ENCODE measurements at places on chromosomes 4 and X.

DNA sequence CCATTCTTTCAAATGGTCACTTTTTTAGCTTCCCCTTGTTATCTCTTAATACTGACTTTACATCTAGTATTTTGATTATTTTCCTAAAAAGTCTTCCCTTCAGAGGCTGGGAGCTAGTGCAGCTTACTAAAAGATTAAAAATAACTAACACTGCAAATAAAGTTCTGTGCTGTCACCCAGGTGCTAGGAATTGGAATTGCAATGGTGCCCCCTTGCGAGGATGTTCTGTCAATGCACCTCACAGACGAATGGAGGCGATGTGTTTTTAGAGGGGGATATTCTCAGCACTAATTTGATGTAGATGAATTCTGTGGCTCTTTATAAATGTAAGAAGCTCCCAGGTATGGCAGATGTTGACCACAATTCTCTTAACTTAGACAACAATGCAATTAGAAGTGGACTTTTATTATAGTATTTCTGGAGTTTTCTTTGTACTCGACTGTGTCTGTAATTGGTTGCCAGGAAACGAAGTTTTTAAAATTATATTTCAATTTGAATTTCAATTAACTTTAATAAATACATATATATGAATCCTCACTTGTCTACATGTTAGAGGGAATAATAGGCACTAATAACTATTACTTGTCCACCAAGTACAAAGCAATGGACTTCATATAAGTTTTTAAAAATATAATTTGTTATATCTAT, 22.0 kb upstream of the SMIM31 start:
- no peak overlapping the region for H3K27ac ChIP-seq
- H3K36me3 ChIP-seq = no peaks in the 10 kb centered on the region
- H3K4me3 ChIP-seq = no peak overlapping the region
- no peaks in the 10 kb centered on the region for H3K27me3 ChIP-seq

DNA sequence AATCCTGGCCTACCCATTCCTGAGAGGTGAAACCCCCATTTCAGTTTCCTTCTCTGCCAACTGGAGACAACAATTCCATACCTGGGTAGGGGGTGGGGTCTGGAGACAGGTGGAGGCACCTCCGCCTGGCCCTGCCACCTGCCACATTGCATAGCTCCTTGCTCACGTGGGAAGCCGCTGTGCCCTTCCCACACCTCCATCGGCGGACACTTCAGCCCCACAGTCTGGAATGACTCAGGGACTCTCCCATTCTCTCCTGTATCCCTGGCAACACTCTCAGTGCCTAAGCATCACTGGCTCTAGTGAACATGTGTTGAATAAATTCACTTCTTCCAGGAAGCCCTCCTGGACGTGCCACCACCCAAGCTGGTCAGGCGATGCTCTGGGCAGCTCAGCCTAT, 21.7 kb downstream of the PPP2R2C start:
- peaks cover 66% of the 10 kb centered on the region for H3K27me3 ChIP-seq
- H3K4me3 ChIP-seq = no peak overlapping the region
- peaks cover 13% of the 10 kb centered on the region for H3K4me1 ChIP-seq
- no peak overlapping the region for H3K27ac ChIP-seq
- no peak for DNase-seq

GRCh38 chrX:107168257-107168656, 38.0 kb downstream of the NUP62CL start:
- H3K27me3 ChIP-seq = no peaks in the 10 kb centered on the region
- no peak overlapping the region for H3K27ac ChIP-seq
- H3K4me3 ChIP-seq = no peak overlapping the region

DNA sequence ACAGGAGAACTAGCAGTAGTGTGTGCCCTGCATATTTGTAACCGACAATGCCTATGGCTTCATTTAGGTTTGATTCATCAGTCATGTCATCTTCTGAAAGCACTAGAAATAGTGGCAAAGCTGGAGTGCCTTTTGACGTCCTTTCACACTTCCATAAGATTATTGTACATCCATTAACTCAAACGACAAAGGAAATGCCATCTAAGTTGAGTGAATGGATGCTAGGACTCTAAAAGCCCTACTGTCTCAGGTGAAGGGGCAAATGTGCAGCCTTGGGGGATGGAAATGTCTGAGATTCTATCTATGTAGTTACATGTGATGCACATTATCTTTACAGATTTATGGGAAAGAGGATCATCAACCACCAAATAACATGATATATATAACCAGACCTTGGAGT, 1473.6 kb downstream of the STIM2 start:
- H3K27ac ChIP-seq = no peak overlapping the region
- H3K36me3 ChIP-seq = no peaks in the 10 kb centered on the region
- H3K27me3 ChIP-seq = no peaks in the 10 kb centered on the region

GRCh38 chrX:10120331-10120730, 36.4 kb upstream of the CLCN4 start:
- no peak for DNase-seq
- no peaks in the 10 kb centered on the region for H3K27me3 ChIP-seq
- H3K4me3 ChIP-seq = no peak overlapping the region
- no peak overlapping the region for H3K27ac ChIP-seq
- H3K36me3 ChIP-seq = peaks cover 65% of the 10 kb centered on the region

DNA sequence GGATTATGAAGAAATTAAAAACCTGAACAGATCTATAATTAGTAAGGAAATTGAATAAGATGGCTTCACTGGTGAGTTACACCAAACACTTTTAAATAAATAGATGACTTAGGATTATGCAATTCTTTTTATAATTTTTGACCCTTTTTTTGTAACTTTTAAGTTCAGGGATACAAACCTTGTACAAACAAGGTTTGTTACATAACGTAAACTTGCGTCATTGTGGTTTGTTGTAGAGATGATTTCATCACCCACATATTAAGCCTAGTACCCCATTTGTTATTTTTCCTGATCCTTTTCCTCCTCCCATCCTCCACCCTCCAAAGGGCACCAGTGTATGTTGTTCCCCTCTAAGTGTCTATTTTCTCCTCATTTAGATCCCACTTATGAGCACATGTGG, 75.7 kb downstream of the CPEB2 start:
- no peak overlapping the region for H3K4me3 ChIP-seq
- H3K4me1 ChIP-seq = no peaks in the 10 kb centered on the region
- H3K36me3 ChIP-seq = no peaks in the 10 kb centered on the region
- no peak for DNase-seq
- H3K27me3 ChIP-seq = no peaks in the 10 kb centered on the region

- no peaks in the 10 kb centered on the region for H3K36me3 ChIP-seq
- H3K4me1 ChIP-seq = peaks cover 5% of the 10 kb centered on the region
- no peak overlapping the region for H3K4me3 ChIP-seq
- no peaks in the 10 kb centered on the region for H3K27me3 ChIP-seq
- no peak overlapping the region for H3K27ac ChIP-seq
Measured at GRCh38 chr4:81512001-81512756, 40.5 kb upstream of the RASGEF1B start.

GRCh38 chrX:100682939-100683338, 38.9 kb downstream of the SRPX2 start:
- H3K27me3 ChIP-seq = no peaks in the 10 kb centered on the region
- no peak overlapping the region for H3K4me3 ChIP-seq
- no peak overlapping the region for H3K27ac ChIP-seq

GRCh38 chr4:25578432-25578831, 77.2 kb upstream of the SLC34A2 start:
- peaks cover 18% of the 10 kb centered on the region for H3K4me1 ChIP-seq
- no peaks in the 10 kb centered on the region for H3K27me3 ChIP-seq
- H3K4me3 ChIP-seq = no peak overlapping the region
- DNase-seq = no peak
- H3K36me3 ChIP-seq = no peaks in the 10 kb centered on the region

DNA sequence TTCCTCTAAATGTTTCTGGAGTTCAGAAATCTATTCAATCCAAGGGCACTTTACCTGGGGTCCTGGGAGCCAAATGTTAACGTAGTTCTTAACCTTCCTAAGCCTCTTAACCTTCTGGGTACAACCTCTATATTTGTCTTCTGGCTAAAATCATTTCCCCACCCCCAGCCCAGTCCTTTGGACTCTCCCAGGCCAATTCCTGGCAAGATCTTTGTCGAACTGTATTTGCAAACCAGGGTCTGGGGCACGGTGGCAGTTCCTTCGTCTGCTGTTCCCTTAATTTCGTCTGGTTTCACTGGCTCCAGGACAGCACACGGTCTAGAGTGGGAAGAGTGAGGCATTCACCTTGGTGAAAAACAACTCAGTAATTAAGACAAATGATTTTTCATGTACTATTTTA, 811 bp upstream of the SLC25A5 start:
- DNase-seq = no peak
- peaks cover 18% of the 10 kb centered on the region for H3K36me3 ChIP-seq
- no peaks in the 10 kb centered on the region for H3K27me3 ChIP-seq

DNA sequence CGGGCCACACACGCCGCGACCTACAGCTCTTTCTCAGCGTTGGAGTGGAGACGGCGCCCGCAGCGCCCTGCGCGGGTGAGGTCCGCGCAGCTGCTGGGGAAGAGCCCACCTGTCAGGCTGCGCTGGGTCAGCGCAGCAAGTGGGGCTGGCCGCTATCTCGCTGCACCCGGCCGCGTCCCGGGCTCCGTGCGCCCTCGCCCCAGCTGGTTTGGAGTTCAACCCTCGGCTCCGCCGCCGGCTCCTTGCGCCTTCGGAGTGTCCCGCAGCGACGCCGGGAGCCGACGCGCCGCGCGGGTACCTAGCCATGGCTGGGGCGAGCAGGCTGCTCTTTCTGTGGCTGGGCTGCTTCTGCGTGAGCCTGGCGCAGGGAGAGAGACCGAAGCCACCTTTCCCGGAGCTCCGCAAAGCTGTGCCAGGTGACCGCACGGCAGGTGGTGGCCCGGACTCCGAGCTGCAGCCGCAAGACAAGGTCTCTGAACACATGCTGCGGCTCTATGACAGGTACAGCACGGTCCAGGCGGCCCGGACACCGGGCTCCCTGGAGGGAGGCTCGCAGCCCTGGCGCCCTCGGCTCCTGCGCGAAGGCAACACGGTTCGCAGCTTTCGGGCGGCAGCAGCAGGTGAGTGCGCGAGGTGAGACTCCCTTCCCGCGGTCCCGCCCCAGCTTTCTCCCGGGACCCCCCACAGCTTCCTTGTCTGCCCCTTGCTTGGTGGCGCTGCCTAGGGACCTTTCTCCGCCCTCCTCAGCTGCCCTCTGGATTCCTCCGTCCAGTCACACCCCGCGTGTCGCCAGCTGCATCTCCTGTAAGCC, 678 bp downstream of the BMP3 start:
- peak overlapping the region; percentile 77 for H3K4me3 ChIP-seq
- peaks cover 2% of the 10 kb centered on the region for H3K27me3 ChIP-seq
- H3K4me1 ChIP-seq = no peaks in the 10 kb centered on the region
- DNase-seq = peak; percentile 43
- no peaks in the 10 kb centered on the region for H3K36me3 ChIP-seq
- H3K27ac ChIP-seq = no peak overlapping the region

DNA sequence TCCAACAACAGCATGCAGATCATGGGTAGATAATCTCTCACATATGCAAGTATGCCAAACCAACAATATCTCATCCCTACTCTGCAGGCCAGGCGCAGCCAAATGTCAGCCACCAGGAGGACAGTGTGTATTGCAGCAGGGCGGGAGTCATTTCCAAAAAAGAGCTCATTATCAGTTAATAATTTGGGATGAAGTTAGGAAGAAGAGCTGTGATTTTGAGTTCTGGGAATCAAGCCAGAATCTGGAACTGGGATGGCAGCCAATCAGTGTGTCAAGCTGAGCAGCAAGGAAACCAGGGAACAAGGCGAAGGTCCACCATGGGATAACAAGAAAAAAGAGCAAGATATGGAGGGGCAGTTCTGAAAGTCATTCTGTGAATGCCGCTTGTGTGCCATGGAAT, 88.2 kb upstream of the CAMK2D start:
- no peaks in the 10 kb centered on the region for H3K36me3 ChIP-seq
- no peak overlapping the region for H3K27ac ChIP-seq
- DNase-seq = no peak
- H3K27me3 ChIP-seq = no peaks in the 10 kb centered on the region

- no peak overlapping the region for H3K27ac ChIP-seq
- H3K4me1 ChIP-seq = no peaks in the 10 kb centered on the region
- DNase-seq = no peak
- H3K36me3 ChIP-seq = no peaks in the 10 kb centered on the region
Measured at GRCh38 chr4:170423137-170423536, 333.4 kb upstream of the AADAT start.

DNA sequence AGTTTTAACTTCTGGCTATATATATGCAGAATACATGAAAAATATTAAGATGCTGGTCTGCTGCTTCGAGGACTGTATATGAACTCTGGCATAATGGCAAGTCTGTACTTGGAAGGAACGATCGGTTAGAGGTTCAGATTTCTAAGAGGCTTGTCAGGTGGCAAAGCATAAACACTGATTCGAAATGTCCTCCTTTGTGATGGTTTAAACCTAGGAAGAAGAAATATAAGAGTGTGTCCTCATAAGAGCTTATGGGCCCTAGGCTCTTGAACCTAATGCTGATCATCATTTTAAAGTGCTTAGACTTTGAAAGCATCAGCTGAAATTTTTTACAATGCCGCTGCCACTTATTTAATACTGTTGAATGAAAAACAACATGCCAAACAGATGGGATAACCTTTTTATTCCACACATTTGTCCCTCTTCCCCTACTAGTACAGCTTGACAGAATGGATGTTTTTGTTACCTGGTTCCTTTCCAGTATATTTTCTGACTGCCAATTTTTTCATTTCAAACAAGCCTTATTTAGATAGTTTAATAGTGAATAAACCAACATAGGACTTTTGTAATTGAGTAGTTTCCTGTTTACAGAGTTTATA, 8.8 kb downstream of the SPRY1 start:
- H3K27ac ChIP-seq = no peak overlapping the region
- H3K27me3 ChIP-seq = no peaks in the 10 kb centered on the region
- H3K4me1 ChIP-seq = peaks cover 42% of the 10 kb centered on the region
- no peak for DNase-seq

- no peak for DNase-seq
- no peak overlapping the region for H3K27ac ChIP-seq
- no peaks in the 10 kb centered on the region for H3K27me3 ChIP-seq
- H3K4me3 ChIP-seq = no peak overlapping the region
- H3K4me1 ChIP-seq = no peaks in the 10 kb centered on the region
- no peaks in the 10 kb centered on the region for H3K36me3 ChIP-seq
Measured at GRCh38 chr4:71303287-71303686, 35.5 kb upstream of the SLC4A4 start.

- H3K36me3 ChIP-seq = no peaks in the 10 kb centered on the region
- H3K4me1 ChIP-seq = no peaks in the 10 kb centered on the region
- H3K27me3 ChIP-seq = no peaks in the 10 kb centered on the region
- H3K4me3 ChIP-seq = no peak overlapping the region
Measured at GRCh38 chr4:173919196-173919595, 364.3 kb downstream of the FBXO8 start.

GRCh38 chr4:151687021-151687640, 73.7 kb downstream of the GATB start:
- H3K27ac ChIP-seq = no peak overlapping the region
- no peak for DNase-seq
- no peaks in the 10 kb centered on the region for H3K27me3 ChIP-seq
- H3K4me1 ChIP-seq = peaks cover 40% of the 10 kb centered on the region
- no peaks in the 10 kb centered on the region for H3K36me3 ChIP-seq
- H3K4me3 ChIP-seq = no peak overlapping the region

- no peaks in the 10 kb centered on the region for H3K27me3 ChIP-seq
- H3K4me1 ChIP-seq = no peaks in the 10 kb centered on the region
- no peak for DNase-seq
- H3K36me3 ChIP-seq = peaks cover 91% of the 10 kb centered on the region
- no peak overlapping the region for H3K27ac ChIP-seq
- no peak overlapping the region for H3K4me3 ChIP-seq
Measured at GRCh38 chr4:143202824-143203223, 18.1 kb downstream of the USP38 start.

- H3K4me3 ChIP-seq = no peak overlapping the region
- H3K27ac ChIP-seq = no peak overlapping the region
- H3K36me3 ChIP-seq = no peaks in the 10 kb centered on the region
Measured at GRCh38 chr4:101238706-101239105, 108.6 kb downstream of the PPP3CA start.

GRCh38 chr4:176422001-176422400, 102.2 kb downstream of the SPCS3 start:
- no peak overlapping the region for H3K4me3 ChIP-seq
- H3K36me3 ChIP-seq = no peaks in the 10 kb centered on the region
- no peak for DNase-seq
- H3K4me1 ChIP-seq = peaks cover 3% of the 10 kb centered on the region
- no peak overlapping the region for H3K27ac ChIP-seq

Measured in neuronal stem cell (in vitro differentiated cells).